ENCODE measurements at places on chromosomes 2 and 18.

- no peaks in the 10 kb centered on the region for H3K27me3 ChIP-seq
- no peak overlapping the region for H3K27ac ChIP-seq
- H3K4me3 ChIP-seq: no peak overlapping the region
These were observed 1624.2 kb upstream of the TMEFF2 start for GRCh38 chr2:193818801-193819499.

DNA sequence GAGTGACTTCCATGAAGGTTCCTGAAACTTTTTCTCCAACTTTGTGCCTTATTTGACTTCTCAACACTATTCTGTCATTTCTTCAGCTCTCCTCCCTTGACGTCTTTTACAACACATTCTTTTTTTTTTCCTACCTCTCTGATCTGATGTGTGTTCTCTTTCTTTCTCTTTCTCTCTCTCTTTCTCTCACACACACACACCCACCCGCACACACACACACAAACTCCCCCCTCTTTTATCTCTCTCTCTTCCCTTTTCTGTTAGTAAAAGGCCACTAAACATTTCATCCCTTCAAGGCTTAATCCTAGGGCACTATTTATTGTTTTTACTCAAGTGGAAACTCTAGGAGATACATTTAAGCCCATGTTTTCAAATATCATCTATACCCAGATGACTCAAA, 107.8 kb upstream of the CNTNAP5 start:
- DNase-seq: no peak
- H3K27me3 ChIP-seq: no peaks in the 10 kb centered on the region
- no peak overlapping the region for H3K27ac ChIP-seq
- no peaks in the 10 kb centered on the region for H3K4me1 ChIP-seq
- H3K36me3 ChIP-seq: no peaks in the 10 kb centered on the region

DNA sequence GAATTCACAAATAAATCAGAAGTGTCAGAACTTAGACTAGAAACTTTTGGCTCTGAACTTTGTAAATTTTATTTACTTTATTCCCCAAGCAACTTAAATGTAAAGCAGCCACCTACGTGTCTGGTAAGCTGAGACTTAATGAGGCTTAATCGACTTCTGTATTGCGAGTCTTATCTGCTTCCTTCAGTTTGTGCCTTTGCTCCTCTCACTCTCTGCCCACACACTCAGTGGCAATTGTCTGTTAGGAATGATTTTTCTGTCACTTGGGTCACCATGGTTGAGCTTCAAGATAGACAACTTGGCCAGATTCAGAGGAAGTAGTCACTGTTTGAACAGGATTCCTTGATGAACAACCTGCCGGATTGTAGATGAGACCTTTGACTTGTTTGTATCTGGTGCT, 691.4 kb upstream of the FSHR start:
- H3K36me3 ChIP-seq: no peaks in the 10 kb centered on the region
- no peak overlapping the region for H3K27ac ChIP-seq
- no peaks in the 10 kb centered on the region for H3K4me1 ChIP-seq
- H3K4me3 ChIP-seq: no peak overlapping the region
- DNase-seq: no peak

DNA sequence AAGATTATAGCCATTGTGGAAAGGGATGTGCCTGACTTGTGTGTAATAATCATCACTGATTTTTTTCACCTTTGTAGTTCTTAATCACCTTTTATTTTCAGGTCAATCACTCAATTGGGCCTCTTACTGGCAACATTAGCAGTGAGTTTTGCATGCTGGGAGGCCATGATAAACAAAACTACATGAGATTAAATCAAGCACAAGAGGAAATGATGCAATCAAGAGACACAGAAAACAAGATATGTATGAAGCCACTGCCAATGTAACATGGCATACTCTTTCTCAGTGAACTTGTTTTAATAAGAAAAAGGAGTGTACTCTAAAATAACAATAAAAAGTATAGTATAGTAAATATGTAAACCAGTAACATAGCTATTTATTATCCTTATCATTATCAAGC, 69.9 kb upstream of the FSIP2 start:
- no peak for DNase-seq
- H3K27me3 ChIP-seq: no peaks in the 10 kb centered on the region
- no peaks in the 10 kb centered on the region for H3K36me3 ChIP-seq
- no peak overlapping the region for H3K4me3 ChIP-seq
- H3K27ac ChIP-seq: no peak overlapping the region
- no peaks in the 10 kb centered on the region for H3K4me1 ChIP-seq

DNA sequence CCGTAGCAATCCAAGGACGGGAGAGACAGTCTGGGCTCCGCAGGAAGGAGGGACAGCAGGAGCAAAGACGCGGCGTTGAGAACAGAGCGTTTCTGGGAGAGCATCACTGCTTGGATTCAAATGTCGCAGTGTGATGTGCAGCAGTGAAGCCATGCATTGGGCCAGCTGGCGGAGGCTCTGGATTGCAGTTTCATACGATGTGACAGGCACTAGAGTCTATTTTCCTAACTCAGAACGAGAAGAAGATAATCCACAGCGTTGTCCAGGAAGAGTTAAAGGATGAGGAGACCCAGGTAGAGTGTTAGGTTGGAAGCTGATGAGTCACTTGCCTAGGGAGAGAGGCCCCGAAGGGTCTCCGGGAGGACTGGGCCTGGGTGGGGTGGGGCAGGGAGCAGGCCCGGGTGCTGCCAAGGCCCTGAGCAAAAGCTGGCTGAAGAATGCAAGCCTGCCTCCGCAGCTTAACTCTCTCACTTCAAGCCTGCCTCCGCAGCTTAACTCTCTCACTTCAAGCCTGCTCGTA, 17.7 kb upstream of the SEMA4C start:
- peaks cover 33% of the 10 kb centered on the region for H3K4me1 ChIP-seq
- no peak overlapping the region for H3K27ac ChIP-seq
- no peaks in the 10 kb centered on the region for H3K36me3 ChIP-seq
- H3K4me3 ChIP-seq: no peak overlapping the region
- DNase-seq: no peak
- no peaks in the 10 kb centered on the region for H3K27me3 ChIP-seq

DNA sequence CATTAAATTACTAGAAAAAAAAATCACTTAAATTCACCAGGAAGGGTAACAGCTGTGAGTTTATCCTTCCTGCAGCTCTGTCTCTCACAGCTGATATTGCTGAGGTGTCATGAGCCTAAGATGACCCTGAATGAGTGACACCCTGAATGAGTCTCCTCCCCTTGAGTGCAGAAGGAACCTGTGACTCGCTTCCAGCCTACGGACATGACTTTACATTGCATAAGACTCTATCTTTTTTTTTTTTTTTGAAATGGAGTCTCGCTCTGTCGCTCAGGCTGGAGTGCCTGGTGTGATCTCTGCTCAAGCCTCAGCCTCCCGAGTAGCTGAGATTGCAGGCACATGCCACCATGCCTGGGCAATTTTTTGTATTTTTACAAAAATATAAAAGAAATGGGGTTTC, 14.1 kb downstream of the MRO start:
- no peak overlapping the region for H3K4me3 ChIP-seq
- H3K27ac ChIP-seq: no peak overlapping the region
- no peak for DNase-seq
- H3K27me3 ChIP-seq: no peaks in the 10 kb centered on the region

DNA sequence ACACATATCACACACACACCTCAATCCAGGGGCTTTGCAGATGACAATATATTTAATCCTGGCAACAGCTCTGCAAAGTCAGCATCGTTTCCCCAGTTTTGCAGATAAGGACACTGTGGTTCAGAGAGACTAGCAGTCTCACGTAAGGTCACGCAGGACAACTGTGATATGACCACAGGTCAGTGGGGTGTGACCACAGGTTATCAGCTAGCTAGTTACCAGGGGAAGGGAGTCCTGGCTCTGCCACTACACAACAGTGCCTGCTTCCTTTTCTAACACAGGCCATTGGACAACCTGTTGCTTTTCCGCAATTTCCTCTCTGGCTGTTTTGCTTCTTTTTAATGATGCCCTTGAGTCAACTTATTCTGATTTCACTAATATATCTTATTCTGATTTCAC, 33.3 kb downstream of the RBMS1 start:
- H3K4me1 ChIP-seq: no peaks in the 10 kb centered on the region
- no peak for DNase-seq
- H3K36me3 ChIP-seq: no peaks in the 10 kb centered on the region
- H3K27ac ChIP-seq: no peak overlapping the region
- H3K27me3 ChIP-seq: no peaks in the 10 kb centered on the region

DNA sequence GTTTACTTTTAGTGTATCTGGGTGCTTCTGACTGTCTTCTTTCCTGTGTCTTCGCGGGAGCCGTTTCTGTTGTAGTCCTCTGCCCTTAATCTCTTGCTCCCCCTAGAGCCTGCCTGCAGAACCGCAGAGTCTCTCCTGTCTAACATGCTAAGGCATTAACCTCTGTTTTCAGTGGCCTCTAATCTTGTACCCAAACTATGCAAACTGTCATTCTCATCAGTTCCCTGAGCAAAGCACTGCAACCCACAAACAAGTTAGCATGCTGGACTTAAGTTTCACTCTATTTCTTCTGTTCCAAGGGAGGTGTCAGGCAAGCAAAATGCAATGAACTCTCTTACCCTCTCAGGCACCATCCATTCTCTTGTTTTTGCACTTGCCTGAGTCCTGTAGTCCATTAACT, 138.4 kb downstream of the OTX1 start:
- H3K27me3 ChIP-seq: no peaks in the 10 kb centered on the region
- H3K4me3 ChIP-seq: no peak overlapping the region
- no peaks in the 10 kb centered on the region for H3K4me1 ChIP-seq

- no peak overlapping the region for H3K4me3 ChIP-seq
- no peaks in the 10 kb centered on the region for H3K4me1 ChIP-seq
- no peak overlapping the region for H3K27ac ChIP-seq
These were observed 539.1 kb upstream of the LRRTM4 start for GRCh38 chr2:78061301-78061700.

GRCh38 chr2:109615637-109616144, 1.5 kb downstream of the SOWAHC start:
- H3K4me3 ChIP-seq: no peak overlapping the region
- H3K36me3 ChIP-seq: no peaks in the 10 kb centered on the region
- peaks cover 43% of the 10 kb centered on the region for H3K4me1 ChIP-seq
- H3K27me3 ChIP-seq: no peaks in the 10 kb centered on the region
- no peak overlapping the region for H3K27ac ChIP-seq
- DNase-seq: no peak

- H3K36me3 ChIP-seq: no peaks in the 10 kb centered on the region
- no peaks in the 10 kb centered on the region for H3K27me3 ChIP-seq
- no peaks in the 10 kb centered on the region for H3K4me1 ChIP-seq
- H3K27ac ChIP-seq: no peak overlapping the region
- no peak overlapping the region for H3K4me3 ChIP-seq
These were observed 311.1 kb downstream of the NRXN1 start for GRCh38 chr2:50720697-50721315.

DNA sequence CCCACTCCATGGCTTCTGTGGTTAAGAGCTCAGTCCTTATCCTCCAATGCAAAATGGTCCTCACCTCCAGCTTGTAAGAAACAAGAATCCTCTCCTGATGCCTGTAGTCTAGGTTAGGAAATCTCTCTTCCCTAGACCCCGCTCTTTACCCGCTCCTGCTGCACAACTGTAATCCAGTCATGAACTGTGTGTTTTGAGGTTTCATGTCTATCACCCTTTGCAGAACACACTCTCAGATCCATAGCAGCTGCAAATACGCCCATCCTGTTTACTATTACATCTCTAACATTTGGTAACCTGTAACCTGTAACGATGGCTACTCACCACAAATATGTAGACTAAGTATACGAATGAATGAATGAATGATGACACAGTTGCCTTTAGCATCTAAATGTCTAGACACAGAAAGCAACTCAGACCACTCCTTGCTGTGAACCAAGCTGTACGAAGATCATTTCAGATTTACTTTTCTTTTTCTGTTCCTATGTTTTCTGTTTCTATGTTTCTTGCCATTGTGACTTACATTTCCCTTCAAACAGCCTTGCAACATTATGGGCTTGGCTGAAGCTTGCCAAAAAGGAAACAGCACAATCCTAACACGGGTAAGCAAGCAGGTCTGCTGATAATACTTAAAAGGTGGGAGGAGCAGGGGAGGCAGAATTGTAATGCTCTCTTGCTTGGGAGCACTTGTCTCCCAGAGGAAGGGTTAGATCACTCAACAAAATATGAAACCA, 53.7 kb downstream of the EPHA4 start:
- H3K4me1 ChIP-seq: peaks cover 13% of the 10 kb centered on the region
- no peaks in the 10 kb centered on the region for H3K36me3 ChIP-seq
- H3K27me3 ChIP-seq: no peaks in the 10 kb centered on the region
- no peak overlapping the region for H3K4me3 ChIP-seq
- H3K27ac ChIP-seq: no peak overlapping the region
- DNase-seq: no peak

GRCh38 chr2:229485857-229486256, 214.8 kb upstream of the PID1 start:
- no peaks in the 10 kb centered on the region for H3K4me1 ChIP-seq
- H3K27ac ChIP-seq: no peak overlapping the region
- no peaks in the 10 kb centered on the region for H3K27me3 ChIP-seq
- no peak overlapping the region for H3K4me3 ChIP-seq
- DNase-seq: no peak

GRCh38 chr2:25979001-25979400, 3.3 kb downstream of the KIF3C start:
- no peaks in the 10 kb centered on the region for H3K27me3 ChIP-seq
- no peak overlapping the region for H3K4me3 ChIP-seq
- no peak for DNase-seq
- H3K36me3 ChIP-seq: no peaks in the 10 kb centered on the region
- H3K27ac ChIP-seq: no peak overlapping the region

DNA sequence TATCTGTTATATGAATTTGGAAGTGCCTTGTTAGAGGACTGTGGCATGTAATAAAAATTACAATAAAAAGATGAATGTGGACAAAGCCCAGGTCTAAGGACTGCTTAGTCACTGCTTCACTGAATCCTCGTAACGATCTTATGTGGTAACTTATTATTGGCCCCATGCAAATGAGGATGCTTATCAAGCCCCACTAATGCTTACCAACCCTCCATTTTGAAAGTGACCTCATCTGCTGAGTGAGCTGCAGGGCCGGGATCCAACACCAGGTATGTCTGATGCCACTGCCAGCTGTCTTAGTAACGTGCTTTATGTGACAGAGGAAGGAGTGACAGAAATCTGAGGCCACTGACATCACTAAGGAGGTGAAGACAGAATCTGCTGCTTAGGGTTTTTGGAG, 65.3 kb upstream of the CCDC85A start:
- no peak for DNase-seq
- H3K4me1 ChIP-seq: no peaks in the 10 kb centered on the region
- no peak overlapping the region for H3K27ac ChIP-seq
- H3K36me3 ChIP-seq: no peaks in the 10 kb centered on the region
- no peak overlapping the region for H3K4me3 ChIP-seq

Data from adrenal gland (tissue), 19 donors.